Caco-2 (cell line): ENCODE measurements at places on chromosomes 4 and X. TPM values are rescaled to one million over a fixed set of nuclear protein-coding genes. Genes with fewer than 3 reads are reported as not detected.

Gene ANOS1
- 0.81 and 0.91 TPM in 2 replicates for total RNA-seq

Gene TLL1
- 14.2 and 16.2 TPM in 2 replicates for total RNA-seq

DNA sequence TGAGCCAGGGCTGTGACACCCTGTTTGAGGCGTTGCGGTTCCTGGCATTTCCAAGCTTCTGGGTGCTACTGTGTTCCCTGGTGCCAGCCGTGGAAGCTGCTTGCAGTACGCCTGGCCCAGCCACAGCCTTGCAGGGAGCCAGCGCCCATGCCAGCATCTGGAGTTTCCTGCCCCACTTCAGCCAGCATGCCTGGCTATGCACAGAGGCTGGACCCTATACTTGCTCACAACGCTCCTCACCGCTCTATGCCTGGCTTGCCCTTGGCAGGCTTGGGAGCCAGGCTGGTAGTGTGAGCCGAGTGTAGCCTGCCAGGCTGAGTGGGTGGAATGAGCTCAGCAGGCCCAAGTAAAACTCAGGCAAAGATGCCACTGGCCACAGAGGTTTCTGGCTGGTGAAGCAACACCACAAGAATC, 22.4 kb downstream of the PRRG1 start:
- H3K27me3 ChIP-seq: no peaks in the 10 kb centered on the region
- H3K4me1 ChIP-seq: no peaks in the 10 kb centered on the region
- no peak overlapping the region for H3K27ac ChIP-seq
- DNase-seq: no peak

Gene FRG2
- 0.23 TPM in 1 of 2 replicates, not detected in the other for total RNA-seq

GRCh38 chrX:15416133-15416993, 32.1 kb upstream of the VEGFD start:
- H3K27me3 ChIP-seq: no peaks in the 10 kb centered on the region
- no peaks in the 10 kb centered on the region for H3K4me1 ChIP-seq
- H3K27ac ChIP-seq: no peak overlapping the region

Gene NXT2
- total RNA-seq: 9.7 and 9.8 TPM in 2 replicates

- no peaks in the 10 kb centered on the region for H3K4me1 ChIP-seq
- no peak overlapping the region for H3K4me3 ChIP-seq
- H3K36me3 ChIP-seq: no peaks in the 10 kb centered on the region
Measured at GRCh38 chrX:77519765-77520164, 72.6 kb downstream of the FGF16 start.

Gene CSAG1
- not detected in 2 replicates for total RNA-seq

- no peak overlapping the region for H3K27ac ChIP-seq
- no peaks in the 10 kb centered on the region for H3K4me1 ChIP-seq
- H3K36me3 ChIP-seq: peaks cover 2% of the 10 kb centered on the region
- no peaks in the 10 kb centered on the region for H3K27me3 ChIP-seq
Measured at GRCh38 chr4:40888933-40889332, 139.2 kb downstream of the NSUN7 start.

DNA sequence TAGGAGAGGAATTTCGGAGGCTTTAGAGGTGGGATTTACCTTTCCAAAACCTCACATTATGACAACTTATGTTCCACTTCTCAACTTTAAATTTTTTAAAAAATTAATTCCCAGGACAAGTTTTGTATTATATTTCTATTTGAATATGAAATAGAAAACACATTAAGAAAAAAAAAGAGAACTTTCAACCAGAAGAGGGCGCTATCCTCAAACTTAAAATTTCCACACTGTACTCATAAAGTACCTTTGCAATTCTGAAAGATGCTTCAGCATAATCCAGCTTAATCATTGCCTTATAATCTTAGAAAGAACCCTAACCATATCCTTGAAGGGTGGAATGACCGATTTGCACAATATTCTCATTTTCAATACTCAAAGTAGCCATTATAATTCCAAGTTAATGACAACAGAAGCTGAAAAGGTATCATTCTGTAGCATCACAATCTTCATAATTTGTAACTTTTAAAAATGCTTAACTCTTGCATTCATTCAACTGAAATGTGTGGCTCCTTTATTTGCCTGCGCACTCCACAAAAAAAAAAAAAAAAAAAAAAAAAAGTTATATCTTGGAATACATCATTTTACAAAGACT, 158.0 kb downstream of the KCNIP4 start:
- H3K4me1 ChIP-seq: no peaks in the 10 kb centered on the region
- no peak overlapping the region for H3K27ac ChIP-seq
- H3K36me3 ChIP-seq: no peaks in the 10 kb centered on the region
- H3K4me3 ChIP-seq: no peak overlapping the region
- no peak for DNase-seq

DNA sequence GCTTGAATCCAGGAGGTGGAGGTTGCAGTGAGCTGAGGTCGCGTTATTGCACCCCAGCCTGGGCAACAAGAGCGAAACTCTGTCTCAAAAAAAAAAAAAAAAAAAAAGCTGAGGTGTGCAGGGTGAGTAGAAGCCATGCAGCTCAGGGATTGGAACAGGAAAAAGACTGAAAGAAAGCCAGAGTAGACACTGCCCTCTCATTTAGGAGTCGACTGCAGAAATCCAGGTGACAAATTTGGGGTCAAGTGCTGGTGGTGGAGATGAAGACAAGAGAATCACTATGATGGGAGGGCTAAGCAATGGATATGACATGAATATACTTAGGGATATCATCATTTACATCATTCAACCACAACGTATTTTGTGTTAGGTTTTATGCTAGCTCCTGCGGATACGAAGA, 1.9 kb downstream of the NEIL3 start:
- H3K36me3 ChIP-seq: no peaks in the 10 kb centered on the region
- DNase-seq: no peak
- no peaks in the 10 kb centered on the region for H3K27me3 ChIP-seq
- no peak overlapping the region for H3K27ac ChIP-seq
- H3K4me3 ChIP-seq: no peak overlapping the region
- peaks cover 8% of the 10 kb centered on the region; the same call in 1 of the 2 replicates for H3K4me1 ChIP-seq

Gene VSIG1
- total RNA-seq: not detected in 2 replicates

- H3K27me3 ChIP-seq: no peaks in the 10 kb centered on the region
- H3K4me1 ChIP-seq: no peaks in the 10 kb centered on the region
- no peak for DNase-seq
- no peak overlapping the region for H3K27ac ChIP-seq
- no peak overlapping the region for H3K4me3 ChIP-seq
Measured at GRCh38 chrX:40514376-40514775, 66.4 kb upstream of the ATP6AP2 start.

Gene EDNRA
- 0.58 and 0.73 TPM in 2 replicates for total RNA-seq

- no peak overlapping the region for H3K4me3 ChIP-seq
- H3K27ac ChIP-seq: no peak overlapping the region
- H3K36me3 ChIP-seq: no peaks in the 10 kb centered on the region
- no peaks in the 10 kb centered on the region for H3K27me3 ChIP-seq
- no peaks in the 10 kb centered on the region for H3K4me1 ChIP-seq
Measured at GRCh38 chr4:35539404-35540055, 704.8 kb downstream of the ARAP2 start.
